ENCODE measurements at places on chromosomes 7 and 10.

DNA sequence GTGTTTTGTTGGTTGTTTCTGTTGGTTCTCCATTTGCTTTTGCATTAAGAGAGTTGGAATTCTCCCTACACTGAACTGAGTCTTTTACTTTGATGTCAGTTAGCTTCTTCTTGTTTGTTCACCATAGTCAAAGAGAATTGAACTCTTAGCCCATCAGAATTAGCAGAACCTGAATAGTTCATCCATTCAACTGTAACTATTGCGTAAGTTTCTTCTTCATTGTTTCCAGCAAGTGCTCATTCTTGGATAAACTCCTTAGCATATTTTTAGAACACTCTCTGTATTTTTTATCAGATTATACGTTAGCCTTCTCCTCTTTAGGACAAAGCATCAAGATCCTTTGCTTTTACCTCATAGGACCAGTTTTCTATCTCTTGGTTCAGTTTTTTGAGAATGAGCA, 128.4 kb upstream of the RAB11FIP2 start:
- no peak for DNase-seq

DNA sequence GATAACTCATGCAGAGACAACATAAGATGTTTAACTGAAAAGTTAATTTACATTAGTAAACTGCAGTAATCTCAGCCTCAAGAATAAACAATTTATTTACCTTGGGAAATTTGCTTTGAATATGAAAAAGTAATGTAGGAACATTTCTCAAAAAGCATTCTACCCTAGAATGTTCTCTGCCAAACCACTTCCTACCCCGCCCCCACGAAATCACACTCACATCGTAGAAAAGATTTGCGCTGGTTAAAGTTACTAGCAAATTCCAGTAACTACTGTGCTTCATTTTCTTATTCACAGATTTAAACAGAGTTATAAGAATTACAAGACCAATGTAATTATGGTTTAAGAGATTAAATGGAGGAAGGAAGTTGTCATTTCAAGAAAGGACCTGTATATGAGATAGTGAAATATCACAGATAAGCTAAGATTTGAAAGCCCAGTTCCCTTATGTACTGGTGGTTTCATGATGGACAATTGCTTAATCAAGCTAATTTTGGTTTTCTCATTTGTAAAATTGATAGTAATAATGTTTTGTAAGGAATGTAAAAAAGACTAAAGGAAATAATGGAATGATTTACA, 175.4 kb downstream of the GNAI1 start:
- DNase-seq, result no peak

DNA sequence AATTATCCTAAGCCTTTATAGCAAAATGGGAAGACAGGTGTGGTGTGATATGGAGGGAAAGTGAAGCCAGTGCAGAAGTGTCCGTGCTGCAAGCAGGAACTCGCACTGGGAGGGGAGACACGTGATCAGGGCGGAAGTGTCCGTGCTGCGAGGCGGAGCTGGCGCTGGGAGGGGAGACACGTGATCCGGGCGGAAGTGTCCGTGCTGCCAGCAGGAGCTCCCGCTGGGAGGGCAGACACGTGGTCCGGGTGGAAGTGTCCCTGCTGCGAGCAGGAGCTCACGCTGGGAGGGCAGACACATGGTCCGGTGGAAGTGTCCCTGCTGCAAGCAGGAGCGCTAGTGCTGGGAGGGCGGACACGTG, 40.5 kb upstream of the PRKAR1B start:
- no peak for DNase-seq

- DNase-seq, result no peak
Observed at GRCh38 chr10:132471484-132471883, 66.1 kb upstream of the INPP5A start.

DNA sequence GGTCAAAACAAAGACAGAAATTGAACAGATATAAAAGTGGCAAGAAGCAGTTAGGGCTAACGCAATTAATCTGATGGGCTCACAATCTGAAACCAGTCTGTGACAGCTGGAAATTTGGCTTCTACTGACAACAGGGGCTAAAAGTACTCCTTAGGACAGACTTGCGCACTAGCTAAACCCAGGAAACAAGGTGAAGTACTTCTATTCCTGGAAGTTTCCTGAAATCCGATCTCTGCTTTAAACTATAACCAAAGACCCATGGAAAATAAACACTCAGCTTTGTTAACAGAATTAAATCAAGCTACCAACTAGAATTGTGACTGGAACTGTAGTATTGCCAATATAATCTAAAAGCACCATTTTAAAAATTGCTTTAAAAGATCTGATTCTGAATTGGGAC, 520.2 kb upstream of the ZWINT start:
- DNase-seq, result no peak

DNA sequence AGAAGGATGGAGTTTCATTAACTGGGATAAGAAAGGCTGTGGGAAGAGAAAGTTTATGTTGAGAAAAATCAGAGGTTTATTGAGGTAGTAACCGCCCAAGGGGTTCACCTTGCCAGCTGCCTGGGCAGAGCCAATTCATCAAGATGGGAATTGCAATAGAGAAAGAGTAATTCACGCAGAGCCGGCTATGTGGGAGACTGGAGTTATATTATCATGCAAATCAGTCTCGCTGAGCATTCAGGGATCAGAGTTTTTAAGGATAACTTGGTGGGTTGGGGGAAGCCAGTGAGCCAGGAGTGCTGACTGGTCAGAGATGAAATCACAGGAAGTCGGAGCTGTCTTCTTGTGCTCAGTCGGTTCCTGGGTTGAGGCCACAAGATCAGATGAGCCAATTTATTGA, 70.6 kb downstream of the MALRD1 start:
- DNase-seq, result no peak

DNA sequence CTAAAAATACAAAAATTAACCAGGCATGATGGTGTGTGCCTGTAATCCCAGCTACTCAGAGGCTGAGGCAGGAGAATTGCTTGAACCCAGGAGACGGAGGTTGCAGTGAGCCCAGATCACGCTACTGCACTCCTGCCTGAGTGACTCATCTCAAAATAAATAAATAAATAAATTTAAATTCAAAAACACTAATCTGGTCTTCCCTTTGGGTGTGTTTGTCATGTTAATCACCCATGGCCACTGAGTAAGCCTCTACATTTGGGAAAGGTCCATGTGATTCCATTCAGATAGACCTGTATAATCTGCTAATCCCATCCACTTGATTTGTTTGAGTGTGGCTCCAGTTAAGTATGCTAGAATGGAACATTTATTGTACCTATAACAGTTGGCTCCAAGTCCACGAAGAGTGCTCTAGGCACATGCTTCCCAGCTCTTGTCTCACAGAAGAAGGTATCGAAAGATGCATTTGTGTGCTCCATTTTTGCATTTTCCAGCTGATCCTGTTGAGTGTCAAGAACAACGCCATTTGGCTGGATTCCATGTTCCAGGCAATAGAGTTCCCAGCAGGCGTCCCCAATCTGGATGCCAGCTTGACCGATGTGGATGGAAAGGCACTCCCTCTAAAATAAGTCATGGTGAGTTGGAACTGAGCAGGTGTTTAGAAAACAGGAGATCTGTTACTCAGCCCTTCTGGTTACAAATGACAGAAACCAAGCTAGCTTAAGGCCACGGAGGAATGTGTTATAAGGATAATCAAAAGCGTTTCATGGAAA, 4.0 kb downstream of the TUBAL3 start:
- DNase-seq, result no peak

Data from fibroblast of gingiva (primary cell).